SIG-M5 (cell line): ENCODE measurements at places on chromosomes 1 and 21.

DNA sequence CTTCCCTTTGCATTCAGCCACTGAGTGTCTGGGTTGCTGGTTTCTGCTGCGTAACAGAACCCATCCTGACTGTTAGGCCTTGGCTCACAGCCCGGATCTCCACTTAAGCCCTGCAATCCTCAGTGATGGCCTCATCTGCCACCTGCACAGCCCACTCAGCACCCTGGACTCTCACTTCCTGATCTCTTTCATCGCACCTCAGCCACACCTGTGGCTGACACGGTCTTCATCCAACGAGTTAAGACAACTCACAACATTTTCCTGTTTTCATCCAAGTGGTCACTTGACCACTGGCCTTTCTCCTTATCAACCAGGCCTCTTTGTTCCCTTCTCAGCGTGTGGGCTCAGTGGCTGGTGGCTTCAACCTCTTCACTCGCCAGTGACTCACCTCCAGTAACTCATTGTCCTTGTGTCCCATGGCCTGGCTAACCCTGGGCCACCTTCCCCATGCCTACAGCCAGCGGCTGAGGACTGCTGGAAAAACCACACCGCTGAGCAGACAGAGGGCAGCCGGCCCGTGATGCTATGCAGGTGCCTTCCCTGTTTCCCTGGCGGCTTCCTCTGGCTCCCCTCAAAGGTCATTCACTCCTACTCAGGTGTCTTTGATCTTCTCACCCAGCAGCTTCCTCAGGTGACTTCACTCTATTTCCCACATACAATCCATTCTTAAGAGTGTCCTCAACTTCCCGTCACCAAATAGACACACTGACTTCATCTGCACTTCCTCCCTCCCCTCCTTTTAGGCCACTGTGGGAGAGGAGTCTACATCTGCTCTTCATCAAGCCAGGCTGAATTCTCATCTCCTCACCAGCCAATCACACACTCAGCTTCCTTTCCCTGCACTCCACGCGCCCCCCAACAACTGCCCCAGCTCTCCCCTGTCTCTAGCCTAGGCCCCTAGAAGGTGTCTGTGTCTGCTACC is 19.9 kb upstream of the EDN2 start:
- no peak for DNase-seq

DNA sequence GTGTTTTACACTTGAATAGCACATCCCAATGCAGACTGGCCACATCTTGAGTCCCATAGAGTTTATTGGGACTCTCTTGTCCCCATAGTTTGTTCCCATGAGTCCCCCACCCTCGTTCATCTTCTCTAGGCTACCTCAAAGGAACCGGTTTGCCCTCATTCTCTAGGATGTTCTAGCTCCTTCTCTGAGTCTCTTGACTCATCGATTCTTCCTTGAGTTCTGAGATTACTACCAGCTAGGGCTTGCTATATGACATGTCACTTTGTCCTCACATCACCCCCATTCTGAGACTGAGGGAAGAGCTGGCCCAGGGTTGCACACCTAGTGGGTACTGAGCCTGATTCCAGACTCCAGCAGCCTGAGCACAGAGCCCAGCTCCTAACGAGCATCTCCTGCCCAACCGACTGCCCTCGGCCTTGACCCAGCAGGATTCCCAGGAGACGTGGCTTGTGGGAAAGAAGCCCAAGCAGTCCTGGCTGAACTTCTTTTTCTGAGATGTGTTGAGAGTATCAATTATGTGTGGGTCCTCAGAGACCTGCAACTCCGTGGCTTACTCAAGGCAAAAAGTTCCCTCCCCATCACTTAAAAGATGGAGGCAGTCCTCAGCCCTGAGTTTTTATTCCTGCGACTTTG is 42.0 kb downstream of the TMEM51 start:
- no peak for DNase-seq

DNA sequence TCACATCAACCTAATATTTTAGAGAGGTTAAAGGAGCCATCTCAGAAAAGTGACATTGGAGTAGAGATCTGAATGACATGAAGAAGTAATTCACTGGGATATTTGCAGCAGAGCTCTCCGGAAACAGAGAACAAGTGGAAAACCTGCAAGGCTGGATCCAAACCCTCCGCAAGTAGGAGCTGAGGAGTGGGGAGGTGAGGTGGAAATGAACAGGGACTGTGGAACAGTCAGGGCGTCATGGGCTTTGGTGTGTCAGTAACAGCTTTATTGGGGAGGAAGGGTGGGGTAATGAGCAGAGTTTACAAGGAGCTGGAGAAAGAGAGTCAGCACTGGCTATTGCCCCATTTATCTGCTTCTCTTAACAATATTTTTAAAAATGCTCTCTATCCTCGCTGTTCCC is 9.3 kb upstream of the IVL start:
- no peak for DNase-seq

GRCh38 chr21:15289896-15290841 is 225.4 kb upstream of the NRIP1 start:
- DNase-seq: no peak

DNA sequence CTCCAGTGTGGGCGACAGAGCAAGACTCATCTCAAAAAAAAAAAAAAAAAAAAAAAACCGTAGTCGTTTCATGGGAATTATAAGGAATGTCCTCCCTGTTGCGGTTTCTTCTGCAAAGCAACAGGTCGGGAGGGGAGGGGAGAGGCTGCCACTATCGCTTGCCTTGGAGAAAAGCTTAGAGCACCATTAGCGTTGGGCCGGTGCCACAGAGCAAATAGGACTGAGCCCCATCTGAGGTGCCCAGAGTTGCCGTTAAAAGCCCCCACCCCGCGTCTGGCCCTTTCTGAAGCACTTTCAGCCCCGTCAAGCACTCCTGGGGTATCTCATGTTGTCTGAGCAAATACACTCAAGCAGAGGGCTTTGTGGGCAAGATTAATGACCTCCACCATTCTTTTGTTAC is 2.2 kb downstream of the RIPPLY3 start:
- no peak for DNase-seq

DNA sequence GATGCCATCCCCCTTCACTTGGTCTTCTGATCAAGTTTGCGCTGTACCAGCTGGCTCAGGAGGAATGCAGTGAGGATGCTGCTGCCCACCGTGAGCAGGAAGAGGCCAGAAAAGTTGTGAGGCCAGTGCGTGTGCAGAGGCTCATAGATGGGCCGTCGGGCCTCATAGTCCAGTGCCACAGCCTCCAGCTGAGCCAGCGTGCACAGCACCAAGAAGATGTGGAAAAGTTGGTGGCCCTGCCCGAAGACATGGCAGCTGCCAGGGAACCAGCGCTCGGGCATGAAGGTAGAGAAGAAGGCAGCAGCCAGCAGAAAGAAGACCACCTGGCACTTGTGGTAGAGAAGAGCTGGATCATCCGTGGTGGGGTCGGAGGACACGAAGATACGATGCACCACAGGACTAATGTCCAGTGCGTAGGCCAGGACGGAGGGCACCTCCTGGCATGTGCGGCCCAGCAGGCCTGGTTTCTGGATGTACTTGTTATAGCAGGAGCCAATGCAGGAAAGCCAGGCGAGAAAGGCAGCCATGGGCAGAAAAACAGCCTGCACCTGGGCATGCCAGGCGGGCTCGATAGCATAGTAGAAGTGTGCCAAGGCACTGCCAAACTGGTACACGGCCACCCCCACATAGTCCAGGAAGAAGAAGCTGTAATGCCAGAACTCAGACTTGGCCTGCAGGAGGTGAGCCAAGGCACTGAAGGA is 3.7 kb upstream of the AUNIP start:
- DNase-seq: no peak

DNA sequence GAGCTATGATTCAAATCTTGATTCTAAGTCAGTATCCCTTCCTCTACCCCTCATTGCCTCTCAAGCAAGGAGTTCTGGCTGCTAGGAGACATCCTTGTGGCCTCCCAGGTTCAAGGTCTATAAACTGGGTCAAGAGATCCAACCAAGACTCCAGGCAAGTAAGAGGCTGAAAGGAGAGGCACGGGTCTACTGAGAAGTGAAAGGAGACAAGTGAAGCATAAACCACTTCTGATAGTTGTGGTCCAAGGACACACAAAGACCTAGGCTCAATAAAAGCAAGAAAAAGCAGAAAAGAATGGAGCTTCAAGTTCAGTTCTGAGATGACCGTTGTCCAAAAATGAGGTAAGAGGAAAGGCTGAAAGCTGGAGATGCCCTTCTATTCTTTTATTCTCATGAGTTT is 17.8 kb upstream of the PPP2R5A start:
- no peak for DNase-seq

GRCh38 chr1:220382994-220383393 is 110.7 kb upstream of the RAB3GAP2 start:
- no peak for DNase-seq

DNA sequence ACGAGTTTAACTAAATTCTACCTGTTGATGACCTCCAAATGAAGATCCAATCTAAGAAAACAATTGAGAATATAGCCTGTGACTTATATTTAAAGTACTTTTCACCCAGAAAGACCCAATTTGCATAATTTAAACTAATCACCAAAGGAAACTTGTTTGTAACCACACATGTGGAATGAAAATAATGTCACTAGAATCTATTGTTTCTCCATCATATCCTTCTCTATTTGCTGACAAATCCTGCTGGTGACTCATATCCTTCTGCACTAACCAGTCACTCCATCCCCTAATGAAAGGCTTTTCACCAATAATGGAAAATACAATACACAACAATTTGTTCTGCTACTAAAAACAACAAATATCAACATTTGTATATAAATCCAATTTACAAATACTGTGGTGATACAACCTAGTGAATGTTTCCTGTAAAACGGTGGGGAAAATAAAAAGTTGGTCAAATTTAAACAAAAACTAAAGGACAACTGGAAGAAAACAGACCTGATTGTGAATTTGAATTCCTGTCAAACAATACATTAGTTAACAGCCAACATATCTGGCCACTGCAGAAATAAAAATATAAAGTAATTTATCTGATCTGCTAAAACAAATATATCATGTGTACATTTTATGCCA is 6.5 kb downstream of the PTP4A2 start:
- DNase-seq: no peak

DNA sequence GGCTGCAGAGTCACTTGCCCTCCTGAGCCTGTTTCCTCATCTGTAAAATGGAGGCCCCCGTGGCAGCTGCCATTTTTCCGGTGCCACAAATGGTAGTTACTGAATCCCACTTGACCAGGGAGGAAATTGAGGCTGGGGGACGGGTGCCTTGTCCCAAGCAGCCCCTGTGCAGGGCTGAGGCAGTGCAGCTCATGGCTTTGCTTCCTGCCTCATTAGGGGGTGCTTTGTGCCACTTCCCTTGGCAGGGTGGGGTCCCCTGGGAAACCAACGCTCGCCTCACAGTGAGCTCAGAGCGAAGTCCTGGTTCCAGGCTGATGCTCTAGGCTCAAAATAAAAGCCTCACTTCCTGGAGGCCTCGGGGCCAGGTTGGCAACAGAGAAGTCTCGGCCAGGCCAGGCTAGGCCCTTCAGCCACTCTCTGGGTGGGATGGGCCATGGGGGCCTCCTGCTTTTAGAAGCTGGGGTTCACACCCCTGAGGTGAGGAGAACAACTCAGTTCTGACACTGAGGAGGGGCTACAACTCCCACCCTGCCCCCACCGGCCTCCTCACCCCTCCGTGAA is 6.8 kb downstream of the LAPTM5 start:
- no peak for DNase-seq

DNA sequence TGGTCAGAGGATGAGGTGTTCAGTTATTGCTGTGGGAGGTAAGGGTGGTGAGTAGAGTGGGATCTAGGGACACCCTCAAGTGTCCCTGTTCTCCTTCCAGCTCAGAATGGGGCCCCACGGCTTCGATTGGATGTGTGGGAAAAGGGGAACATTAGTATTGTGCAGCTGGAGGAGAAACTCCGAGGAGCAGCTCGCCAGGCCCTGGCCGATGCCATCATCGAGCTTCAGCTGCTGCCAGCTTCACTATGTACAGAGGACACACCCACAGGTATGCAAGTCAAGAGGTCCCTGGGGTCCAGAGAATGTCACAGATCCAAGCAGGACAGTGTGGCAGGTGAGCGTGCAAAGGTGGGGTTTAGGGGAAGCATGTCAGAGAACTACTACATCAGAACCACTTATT is 13.9 kb downstream of the HYI start:
- no peak for DNase-seq

GRCh38 chr1:4682607-4683220 is 28.3 kb downstream of the AJAP1 start:
- DNase-seq: no peak

DNA sequence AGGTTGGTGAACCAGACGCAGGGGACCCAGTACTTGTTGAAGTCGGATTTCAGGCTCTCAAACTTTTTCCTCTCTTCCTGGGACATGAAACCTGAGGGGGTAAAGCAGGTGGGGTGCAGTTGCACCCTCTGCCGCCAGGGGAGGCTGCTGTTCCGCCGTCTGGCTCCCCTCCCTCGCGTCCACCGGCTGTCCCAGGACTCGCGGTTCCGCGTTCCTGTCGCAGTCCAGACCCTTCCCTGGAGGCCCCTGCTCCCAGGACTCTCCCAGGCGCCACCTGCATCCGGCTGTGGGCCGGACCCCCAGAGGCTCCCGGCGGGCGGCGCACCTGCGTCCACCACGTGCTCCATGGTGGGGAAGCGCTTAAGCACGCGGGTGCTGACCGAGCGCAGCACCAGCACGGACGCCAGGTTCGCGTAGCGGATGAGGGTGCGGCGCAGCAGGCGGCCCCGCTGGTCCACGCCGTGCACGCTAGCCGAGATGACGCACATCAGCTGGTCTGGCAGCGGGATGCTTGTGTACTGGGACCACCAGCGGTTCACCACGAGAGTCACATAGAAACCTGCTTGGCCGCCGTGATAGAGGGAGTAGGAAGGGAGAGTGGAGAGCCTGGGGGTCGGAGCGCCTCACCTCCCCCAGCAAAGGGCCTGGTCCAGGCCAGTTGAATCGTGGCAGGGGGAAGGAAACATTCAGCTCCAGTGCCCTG is 1.7 kb downstream of the BEST4 start:
- DNase-seq: no peak

DNA sequence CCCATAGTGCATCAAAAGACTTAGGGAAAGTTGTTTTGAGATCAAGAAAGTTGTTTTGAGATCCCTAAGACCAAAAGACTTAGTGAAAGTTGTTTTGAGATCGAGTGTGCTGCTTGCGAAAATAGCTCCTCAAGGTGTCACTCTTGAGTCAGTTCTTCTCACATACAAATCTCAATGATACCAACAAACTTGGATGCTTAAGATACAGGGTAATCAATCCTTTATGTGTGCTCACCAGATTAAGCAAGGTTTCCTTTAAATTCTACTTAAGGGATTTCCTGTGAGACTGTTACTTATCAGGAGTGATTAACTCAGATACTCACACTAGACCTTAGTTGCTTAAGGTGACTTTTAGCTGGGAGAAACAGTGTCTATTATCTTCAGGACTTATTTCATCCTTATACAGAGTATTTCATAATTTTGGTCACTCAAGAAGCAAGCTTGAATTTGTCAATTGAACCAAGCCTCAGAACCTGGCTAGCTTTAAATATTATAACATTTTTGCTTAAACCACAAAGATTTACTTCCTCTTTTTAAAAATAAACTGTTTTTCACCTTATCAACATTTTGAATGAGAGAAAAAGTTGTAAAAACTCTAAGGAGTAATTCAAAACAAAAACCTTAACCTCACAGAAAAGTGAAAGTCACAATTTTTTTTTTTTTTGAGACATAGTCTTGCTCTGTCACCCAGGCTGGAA is 8.0 kb upstream of the RLF start:
- DNase-seq: peak; percentile 35
